ENCODE measurements at places on chromosomes 12 and 14.

- no peak for DNase-seq
Measured at GRCh38 chr12:97342130-97342529, 120.5 kb upstream of the RMST start.

- no peak for DNase-seq
Measured at GRCh38 chr12:100189636-100190394, 10.8 kb upstream of the ACTR6 start.

GRCh38 chr12:94169495-94169894, 21.1 kb downstream of the PLXNC1 start:
- DNase-seq, result no peak

GRCh38 chr12:125249066-125249824, 184.0 kb downstream of the AACS start:
- DNase-seq, result no peak

DNA sequence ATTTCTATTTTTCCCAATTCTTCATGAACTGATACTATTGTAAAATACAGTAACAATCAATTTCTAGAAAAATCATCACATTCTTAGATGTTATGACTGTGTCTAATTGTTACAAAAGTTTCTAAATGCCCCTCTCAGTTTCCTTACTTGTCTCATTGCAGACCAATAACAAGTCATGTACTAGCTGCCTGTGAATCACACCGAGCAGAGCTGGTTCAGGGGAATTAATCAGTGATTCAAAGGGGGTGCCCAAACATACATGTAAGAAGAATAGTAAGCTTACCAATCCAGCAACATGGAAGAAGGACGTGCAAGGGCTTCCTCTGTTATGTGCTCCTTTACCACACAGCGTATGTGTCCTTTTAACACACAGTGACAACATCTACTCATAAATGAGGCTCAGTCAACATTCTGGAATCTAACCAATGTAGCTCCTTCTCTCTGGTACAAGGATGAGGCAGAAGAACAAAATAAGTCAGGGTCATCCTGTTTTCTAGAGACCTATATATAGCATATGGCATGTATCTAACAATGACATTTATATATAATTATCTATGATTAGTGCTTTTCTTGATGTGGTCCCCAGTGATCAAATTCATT, 126.4 kb downstream of the SCN8A start:
- DNase-seq, result no peak

GRCh38 chr12:40647651-40648050, 44.6 kb upstream of the CNTN1 start:
- no peak for DNase-seq

DNA sequence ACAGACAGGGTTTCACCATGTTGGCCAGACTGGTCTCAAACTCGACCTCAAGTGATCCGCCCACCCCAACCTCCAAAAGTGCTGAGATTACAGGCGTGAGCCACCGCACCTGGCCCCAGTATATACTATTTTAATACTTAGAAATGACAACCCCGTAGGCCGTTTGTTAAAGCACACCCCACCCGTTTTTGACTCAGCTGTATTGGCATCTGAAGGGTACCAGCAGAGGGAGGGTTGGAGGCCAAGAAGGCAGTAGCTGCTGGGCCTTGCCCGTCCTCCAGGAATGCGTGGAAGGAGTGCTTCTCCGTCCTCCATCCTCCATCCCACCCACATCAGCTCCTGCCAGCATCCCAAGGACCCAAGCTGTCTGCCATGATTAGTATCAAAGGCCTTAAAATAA, 6.3 kb upstream of the NIN start:
- DNase-seq, result no peak

- no peak for DNase-seq
Measured at GRCh38 chr14:29264865-29265264, 498.3 kb downstream of the FOXG1 start.

- no peak for DNase-seq
Measured at GRCh38 chr12:54173906-54174471, 14.8 kb downstream of the SMUG1 start.

GRCh38 chr12:128312661-128313060, 45.7 kb downstream of the TMEM132C start:
- DNase-seq, result no peak

GRCh38 chr14:100904307-100905087, 975 bp upstream of the RTL1 start:
- peak; percentile 79 for DNase-seq

DNA sequence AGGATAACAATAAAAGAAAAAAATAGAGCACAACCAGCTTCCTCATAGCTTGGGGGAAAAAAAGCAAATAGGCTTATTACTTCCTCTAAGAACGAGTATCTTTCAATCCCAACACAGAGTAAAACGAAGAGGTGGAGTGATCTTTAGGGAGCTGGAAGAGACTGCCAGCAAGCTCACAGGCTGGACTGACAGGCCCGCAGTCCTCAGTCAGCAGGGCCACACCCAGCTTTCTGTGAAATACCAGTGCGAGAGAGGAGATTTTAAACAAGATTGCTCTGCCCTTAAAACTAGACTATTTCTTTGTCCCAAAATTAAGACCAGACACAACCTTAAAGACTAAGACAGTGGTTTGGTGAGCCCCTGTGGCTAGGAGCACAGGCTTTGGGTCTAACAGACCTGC, 32.9 kb downstream of the SETD3 start:
- no peak for DNase-seq

DNA sequence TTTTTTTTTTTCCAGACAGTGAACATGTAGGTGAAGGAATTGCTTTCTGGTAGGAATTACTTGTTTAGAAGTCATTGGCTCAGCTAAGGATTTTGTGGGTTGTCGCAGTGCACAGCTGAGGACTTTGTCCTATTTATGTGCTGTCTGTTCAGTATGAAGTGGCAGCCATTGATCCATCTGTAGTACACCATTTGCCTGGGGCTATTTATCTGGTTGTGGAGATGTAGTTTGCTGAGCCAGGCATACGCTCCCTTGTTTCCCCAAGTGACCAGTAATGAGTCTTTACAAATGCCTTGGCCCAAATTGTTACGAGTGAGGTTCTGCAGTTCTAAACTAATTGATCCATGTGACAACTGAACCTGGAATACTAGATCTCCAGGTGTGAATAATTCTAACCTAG, 140.1 kb downstream of the NRXN3 start:
- no peak for DNase-seq

GRCh38 chr14:26761532-26761931, 163.7 kb upstream of the NOVA1 start:
- DNase-seq, result no peak

GRCh38 chr14:81849714-81850113, 316.1 kb upstream of the SEL1L start:
- no peak for DNase-seq

- no peak for DNase-seq
Measured at GRCh38 chr14:24802236-24802635, 168.2 kb upstream of the GZMB start.

- DNase-seq, result no peak
Measured at GRCh38 chr12:105613887-105614286, 283.4 kb downstream of the C12orf75 start.

DNA sequence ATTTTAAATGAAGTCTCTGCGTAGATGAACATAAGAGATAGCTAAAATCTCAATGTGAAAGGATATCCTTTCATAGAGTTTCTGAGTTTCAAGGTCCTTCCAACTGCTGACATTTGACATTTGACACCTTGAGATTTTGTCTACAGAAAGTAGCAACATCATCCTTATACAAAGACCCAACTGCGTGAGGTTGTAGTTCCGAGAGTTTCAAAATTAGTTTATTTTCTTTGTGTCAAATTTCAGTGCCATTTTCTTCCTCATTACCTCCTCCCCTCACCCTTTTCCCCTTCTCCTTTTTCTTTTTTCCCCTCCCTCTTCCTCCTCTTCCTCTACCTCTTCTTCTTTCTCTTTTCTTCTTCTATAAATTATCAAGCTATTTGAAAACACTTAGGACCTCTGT, 26.9 kb upstream of the BATF start:
- DNase-seq, result no peak

DNA sequence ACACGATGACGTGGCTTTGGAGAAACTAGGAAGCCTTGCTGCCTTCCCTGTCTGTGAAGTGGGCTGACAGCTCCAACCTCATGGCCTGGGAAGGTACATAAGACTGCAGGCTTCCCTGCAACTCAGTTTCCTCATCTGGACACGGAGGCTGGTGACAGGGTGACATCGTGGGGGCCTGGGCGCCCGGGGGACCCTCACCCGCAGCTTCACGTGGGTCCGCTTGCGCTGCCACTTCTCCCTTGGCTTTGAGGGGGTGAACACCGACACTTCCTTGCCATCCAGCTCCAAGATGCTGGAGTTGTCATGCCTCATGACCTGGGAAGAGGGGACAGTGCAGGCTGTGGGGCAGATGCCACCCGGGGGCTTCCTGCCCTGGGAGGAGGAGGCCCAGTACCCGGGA, 7.6 kb downstream of the ARL6IP4 start:
- DNase-seq, result no peak

DNA sequence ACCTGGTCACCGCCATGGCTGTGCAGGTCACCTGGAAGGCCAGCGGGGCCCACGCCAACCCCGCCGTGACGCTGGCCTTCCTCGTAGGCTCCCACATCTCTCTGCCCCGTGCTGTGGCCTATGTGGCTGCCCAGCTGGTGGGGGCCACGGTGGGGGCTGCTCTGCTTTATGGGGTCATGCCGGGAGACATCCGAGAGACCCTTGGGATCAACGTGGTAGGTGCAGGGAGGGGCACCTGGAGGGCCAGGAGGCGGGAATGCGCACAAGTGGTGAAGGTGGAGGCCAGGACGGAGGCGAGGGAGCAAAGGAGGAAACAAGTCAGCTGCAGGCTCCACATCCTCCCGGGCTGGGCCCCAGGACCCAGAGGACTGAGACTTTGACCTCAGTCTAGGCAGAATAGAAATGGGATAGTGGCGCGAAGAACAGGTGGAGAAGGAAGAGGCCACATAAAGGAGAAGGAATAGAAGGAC, 649 bp downstream of the AQP6 start:
- DNase-seq, result no peak

- DNase-seq, result peak; percentile 69
Measured at GRCh38 chr12:92290350-92290695, 144.7 kb upstream of the BTG1 start.

DNA sequence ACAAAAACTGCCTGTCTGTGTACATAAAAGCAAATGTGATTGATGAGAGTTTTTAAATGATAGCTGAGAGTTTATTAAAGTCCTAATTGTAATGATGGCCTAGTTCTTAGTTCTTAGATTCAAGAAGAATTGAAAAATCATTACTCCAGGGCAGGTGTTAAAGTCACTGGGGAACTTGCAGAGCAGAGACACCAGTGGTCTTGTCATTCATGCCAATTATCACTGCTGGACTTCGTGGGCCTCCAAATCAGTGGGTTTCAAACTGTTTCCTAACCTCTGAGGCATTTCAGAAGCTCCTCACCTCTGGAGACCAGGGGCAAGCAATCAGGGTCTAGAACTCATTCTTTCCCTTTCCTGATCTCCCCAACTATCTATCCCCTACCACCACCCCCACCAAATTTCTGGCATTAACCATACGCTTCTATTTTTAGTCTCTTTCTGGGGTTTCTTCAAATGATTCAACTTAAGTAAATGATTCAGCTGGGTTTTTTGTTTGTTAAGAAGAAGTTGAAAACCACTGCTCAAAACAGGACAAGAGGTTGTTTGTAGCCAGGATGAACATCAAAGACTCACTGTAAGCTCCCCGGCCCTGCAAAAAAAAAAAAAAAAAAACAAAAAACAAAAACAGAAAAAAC, 80.1 kb downstream of the CEP83 start:
- no peak for DNase-seq

DNA sequence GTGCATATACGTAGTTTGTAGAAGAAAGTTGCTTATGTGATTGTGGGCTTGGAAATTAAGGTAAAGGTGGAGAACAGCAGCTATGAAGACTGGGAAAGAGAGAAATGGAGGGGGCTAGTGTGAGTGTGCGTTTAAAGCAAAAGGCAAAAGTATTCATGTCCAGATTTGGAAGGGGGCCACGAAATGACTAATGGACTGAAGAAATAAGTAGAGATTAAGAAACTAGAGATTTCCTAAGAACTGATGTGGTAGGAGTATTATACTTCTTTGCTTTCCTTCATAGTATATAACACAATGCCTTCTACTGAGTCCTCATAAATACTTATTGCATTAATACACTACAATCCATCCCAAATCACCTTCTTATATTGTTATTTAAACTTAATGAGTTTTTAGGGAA, 298.6 kb upstream of the NOVA1 start:
- no peak for DNase-seq

GRCh38 chr14:61489512-61489911, 168.1 kb downstream of the PRKCH start:
- DNase-seq, result no peak

DNA sequence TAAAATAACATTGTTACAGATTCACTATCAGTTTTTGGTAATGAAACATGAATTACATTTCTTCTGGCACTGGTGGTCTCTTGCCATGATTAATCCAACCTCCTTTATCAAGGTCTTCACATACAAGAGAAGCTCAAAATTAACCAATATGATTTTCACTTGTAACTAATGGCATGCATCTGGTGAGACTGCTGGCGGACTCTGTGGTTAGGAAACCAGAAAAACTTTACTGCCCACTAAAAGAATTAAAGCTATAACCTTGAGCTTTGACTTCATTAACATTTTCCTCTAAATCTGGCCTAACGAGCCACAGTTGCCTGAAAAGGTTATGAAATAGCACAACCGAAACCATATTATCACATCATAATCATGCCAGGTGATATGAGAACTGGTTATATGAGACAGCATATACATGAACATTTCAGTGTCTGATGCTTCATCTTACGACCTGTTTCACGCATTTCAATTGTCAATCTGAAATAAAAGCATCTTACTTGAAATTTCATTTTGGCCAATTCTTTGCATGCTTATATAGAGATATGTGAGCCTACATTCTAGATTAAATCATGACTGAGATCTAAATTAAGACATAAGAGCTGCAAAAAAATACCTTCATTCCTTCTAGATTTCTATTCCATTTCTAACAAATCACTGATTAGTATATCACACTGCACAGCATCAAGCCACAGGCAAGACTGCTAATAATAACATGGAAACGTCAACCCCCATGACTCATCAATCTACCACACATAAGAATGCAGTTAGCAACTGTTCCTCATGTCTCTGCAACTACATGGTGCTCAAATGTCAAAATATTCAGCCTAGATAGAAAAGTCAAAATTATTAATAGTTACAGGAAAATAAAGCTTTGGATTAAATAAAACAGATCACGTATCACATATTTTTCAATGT, 89.3 kb downstream of the OSBPL8 start:
- no peak for DNase-seq

GRCh38 chr12:85016413-85016812, 19.7 kb downstream of the TSPAN19 start:
- no peak for DNase-seq

DNA sequence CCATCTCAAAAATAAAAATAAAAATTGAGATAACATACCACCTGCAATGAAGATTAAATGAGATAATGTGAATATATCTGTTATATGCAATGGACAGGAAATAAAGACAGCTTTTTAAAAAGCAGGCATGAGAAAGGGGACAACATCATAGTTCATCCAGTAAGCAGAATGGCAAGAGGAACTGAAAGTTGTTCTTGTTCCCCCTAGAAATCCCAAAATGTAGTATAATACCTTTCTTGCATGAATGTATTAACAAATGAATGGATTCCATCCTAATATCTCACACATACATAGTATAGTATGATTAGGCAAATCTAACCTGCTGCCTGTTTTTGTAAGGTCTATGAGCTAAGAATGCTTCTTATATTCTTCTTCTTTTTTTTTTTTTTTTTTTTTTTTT, 31.4 kb downstream of the FGD6 start:
- no peak for DNase-seq
